ENCODE measurements at places on chromosomes 1 and 21.

DNA sequence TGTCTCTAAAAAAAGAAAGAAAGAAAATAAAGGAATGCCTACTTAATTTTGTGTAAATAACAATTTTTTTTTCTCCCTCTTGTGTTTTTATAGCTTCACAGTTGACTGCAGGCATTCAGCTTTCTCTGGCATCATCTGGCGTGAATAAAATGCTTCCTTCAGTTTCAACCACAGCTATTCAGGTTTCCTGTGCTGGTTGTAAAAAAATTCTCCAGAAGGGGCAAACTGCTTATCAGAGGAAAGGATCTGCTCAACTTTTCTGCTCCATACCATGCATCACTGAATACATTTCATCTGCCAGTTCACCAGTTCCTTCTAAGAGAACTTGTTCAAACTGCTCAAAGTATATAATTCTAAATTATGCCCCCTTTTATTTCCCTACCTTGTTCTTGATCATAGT lies 18.0 kb downstream of the ZMYM1 start:
- DNase-seq = peak; percentile 30

DNA sequence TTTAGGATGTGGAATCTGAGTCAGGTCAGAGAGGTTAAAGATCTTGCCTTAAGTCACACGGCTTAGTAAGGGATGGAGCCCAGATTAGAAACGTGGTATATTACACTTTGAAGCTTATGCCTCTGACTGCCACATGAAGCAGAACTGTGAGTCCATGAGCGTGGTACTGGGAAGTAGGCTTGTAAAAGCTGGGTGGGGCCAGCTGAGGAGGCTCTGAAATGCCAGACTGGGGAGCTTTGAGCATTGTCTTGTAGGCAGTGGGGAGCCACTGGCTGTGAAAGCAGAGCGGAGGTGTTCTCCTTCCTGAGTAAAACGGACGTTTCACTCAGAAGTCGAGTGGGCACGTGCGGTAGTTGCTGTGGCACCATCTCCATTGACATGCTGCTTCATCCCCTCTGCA lies 72.6 kb upstream of the USP24 start:
- DNase-seq = no peak

GRCh38 chr1:110254604-110255391 lies 44.7 kb downstream of the KCNC4 start:
- no peak for DNase-seq

GRCh38 chr1:192764675-192765074 lies 44.2 kb upstream of the RGS2 start:
- DNase-seq = no peak

DNA sequence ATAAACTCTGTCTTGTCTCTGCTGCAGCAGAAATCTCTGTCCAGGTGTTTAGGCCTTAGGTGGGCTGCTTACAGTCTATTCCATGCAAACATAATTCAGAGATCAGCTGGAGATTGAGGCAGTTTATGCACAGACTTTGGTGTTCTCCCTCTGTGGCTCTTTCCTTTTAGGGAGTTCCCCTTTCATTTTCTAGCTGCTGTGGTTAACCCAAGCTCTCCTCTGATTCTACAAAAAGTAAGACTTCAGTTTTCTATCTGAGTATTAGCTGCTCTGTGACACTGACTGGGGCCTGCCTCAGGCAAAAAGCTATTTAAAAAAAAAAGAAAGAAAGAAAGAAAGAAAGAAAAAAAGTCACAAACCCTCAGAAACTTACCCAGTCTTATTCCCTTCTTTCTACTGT lies 211.1 kb downstream of the CAMTA1 start:
- DNase-seq = peak; percentile 40

DNA sequence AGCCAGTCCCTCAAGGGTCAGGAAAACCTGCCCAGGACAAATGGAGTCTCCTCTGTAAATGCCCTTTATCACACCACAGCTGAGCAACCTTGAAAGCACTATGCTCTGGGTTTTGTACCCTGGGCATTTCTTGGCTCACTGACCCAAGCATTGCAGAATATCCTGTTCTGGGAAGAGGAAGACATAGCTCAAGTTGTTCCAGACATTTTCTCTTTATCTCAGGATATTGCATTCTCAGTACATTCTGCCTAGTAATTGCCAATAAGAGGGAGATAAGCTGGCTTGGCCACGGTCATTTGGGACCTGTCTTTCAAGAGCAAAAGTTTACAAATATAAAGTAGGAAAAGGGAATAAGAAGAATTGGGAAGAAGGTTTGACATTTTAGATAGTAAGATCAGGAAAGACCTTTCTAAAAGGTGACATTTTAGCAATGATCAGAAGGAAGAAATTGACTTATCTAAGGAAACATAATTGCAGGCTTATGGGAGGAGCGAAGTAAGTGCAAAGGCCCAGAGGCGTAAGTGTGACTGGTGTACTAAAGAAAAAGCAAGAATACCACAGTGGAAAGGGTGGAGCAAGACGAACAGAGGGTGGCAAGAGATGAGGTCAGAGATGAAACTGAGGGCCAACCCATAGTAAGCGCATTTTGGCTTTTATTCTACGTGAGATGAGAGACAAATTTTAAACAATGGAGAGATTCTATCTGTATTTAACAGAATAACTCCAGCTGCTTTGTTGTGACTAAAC lies 394.0 kb upstream of the CXADR start:
- no peak for DNase-seq

DNA sequence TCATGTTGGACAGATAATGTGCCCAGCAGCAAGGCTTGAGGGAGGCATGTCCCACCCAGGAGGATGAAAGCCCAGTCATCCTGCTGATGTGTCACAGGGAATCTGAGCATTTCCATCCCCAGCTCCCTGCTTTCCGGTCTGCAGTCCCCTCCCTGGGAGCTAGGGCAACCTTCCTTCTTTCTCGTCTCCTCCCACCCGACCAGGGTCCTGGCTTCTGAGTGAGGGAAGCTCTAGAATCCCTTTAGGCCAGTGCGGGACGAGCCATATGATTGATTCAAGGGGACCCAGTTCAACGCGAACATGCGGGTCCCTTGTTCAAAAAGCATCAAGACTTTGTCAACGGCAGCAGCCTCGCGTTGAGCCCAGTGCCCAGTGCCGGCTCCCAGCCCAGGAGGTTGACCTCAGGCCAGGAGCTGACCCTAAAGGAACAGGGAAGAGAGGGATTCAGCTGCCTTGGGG lies 96.7 kb upstream of the TMPRSS2 start:
- DNase-seq = no peak

DNA sequence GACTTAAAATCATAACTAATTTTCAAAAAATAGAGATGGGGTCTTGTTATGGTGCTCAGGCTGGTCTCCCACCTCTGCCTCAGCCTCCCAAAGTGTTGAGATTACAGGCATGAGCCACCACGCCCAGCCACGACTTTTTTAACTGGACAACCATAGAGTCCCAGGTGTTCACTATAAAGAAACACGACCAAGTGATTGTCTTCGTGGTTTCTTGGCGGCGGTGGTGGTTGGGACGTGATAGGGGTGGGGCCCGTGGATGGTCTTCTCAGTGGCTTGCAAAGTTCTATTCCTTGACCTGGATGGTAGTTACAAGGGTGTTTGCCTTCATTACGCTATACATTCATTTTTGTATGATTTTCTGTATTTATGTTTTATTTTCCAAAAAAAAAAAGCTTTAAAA lies 34.6 kb upstream of the COX20 start:
- DNase-seq = no peak

DNA sequence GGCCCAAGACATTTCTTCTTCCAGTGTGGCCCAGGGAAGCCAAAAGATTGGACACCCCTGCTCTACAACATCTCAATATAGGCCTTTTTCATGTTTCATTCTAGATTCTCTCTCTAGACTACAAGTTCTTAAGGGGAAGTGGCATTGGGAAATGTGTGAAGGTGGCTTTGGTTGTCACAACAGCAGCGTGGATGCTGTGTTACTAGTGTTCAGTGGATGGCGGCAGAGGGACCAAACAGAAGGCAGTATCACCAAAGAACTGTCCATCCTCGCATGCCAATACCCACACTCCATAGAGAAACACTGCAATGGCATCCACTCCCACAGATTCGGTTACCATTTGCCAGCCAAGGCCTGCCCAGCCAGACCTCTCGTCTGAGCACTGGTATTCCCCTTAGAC lies 24.3 kb upstream of the IFNAR2 start:
- DNase-seq = no peak

DNA sequence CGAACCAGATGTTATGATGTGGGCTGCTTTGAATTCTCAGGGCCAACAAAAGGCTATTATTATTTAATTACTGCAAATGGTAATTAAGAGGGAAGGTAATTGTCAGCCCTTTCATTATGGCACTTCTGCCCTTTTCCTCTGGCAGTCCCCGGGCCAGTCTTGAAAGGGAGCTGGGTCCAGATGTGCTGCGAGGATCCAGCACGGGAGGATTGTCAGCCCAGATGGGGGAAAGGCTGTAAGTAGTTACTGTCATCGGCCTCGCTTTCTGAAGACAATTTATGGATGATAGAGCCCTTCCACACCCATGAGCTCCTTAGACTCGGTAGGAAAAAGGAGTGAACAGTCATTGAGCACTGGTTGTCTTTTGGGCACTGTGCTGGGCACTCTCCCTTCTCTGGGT lies 8.7 kb upstream of the ZNF362 start:
- no peak for DNase-seq

DNA sequence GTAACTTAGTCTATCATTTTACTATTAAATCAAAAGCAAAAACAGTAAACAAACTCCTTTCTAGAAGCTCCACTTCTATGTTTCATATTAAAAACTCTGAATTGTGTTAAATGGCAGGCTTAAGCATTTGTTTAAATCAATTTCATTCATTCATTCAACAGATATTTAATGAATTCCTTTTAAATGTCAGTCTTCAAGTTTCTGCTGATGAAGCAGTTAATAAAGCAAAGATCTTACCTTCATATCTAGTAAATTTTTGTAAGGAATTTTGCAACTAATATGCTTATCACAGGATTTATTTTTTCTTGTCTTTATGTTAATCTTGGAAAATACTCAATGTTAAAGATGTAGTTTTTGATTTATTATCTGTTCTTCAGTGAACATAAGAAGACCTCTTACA lies 54.1 kb upstream of the RGS18 start:
- DNase-seq = no peak

DNA sequence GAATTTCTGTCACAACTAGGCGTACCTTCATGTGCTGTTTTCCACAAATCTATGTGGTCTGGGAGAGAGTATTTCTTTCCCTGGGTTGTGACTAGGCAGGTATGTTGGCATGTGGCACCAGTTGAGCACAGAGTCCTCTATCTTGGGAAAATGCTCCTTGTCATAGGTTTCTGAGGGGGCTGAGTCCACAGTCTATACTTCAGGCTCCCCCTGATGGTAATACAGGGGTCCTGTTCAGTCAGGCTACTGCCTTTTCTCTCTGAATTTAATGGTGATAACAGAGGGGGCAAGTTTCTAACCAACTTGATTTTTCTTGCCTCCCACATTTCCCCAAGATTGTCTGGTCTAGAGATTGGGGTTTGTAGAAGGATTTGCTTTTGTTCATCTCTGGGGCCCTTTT lies 35.8 kb downstream of the VANGL1 start:
- DNase-seq = no peak

- no peak for DNase-seq
These were observed 121.6 kb downstream of the NTMT2 start for GRCh38 chr1:170267317-170267716.

- DNase-seq = no peak
These were observed 384.0 kb downstream of the LTN1 start for GRCh38 chr21:28608646-28609045.

DNA sequence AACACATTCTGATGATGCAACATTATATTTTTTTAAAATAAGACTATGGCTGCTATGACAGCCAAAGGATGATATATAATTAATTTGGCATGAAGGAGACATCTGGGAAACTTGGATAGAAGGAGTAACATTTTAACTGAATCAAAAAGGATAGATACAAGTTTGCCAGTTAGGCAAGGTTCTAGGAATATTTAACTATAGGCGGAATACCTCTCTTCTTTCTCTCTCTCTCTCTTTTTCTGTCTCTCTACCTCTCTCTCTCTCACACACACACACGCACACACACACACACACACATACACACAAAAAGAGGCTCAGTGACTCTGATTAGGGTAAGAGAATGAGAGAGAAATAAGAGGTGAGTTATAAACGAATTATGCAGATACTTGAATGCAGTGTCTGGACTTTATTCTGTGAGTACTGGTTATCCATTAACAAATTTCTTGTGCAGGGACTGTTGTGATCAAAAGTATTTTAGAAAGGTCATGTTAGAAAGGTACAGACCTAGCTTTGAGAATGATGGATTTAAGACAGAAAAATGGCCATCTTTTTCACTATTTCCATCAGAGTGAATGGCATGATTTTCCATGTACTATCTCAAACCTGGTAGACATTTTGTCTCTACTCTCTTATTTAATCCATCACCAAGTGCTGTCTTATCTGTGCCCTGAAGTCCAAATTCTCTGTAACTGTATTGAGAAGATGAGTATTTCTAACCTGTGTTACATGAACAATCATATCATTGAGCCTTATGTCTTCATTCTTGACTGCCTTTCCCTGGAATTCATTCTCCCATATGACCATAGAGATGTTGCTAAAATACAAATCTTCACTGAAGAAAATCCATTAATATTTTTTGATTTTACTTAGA lies 1106.9 kb upstream of the ADGRL4 start:
- no peak for DNase-seq

GRCh38 chr1:213669964-213670691 lies 317.6 kb upstream of the PROX1 start:
- DNase-seq = no peak

DNA sequence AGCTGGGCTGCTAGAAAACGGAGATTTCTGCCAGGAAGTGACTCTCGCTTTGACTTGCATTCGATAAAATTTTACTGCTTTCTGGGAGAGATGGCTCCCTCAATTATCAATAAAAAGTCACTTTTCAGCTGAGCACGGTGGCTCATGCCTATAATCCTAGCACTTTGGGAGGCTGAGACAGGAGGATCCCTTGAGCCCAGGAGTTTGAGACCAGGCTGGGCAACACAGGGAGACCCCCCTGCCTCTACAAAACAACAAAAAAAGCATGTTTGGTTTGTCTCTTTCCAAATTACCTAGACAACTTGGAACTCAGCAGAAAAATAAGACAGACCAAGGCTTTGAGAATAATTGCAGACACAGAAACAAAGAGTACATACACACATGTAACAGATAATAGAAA lies 12.9 kb upstream of the ENSA start:
- no peak for DNase-seq

GRCh38 chr1:100395913-100396312 lies 43.6 kb downstream of the CDC14A start:
- DNase-seq = no peak

DNA sequence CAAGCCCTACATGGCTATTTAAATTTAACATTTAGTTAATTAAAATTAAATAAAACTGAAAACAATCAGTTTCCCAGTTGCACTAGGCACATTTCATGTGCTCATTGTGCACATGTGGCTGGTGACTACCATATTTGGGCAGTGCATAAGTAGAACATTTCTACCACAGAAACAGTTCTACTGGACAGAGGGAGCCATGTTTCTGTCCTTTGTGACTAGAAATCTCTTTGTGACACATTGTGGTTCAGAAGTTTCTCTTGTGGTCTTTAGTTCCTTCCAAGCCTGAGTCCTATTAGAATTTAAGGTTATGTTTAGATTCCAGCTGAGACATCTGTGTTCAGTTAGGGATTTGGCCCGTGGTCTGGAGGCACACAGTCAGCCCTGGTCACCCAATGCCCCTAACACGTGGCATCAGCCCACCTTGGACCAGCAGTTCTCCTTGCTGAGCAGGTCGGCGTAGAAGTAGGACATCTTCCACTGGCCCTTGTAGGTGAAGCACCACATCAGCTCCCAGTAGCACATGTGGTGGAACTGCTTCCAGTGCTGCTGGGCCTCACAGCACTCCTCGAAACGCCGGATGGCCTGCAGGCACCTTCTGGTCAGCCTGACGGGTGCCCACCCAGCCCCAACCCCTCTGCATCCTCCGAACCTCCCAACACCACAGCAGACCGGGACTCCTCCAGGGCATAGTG lies 29.1 kb downstream of the TTC39A start:
- no peak for DNase-seq

Measured in activated CD4-positive, alpha-beta T cell treated with anti-CD3 and anti-CD28 coated beads, Interleukin-2, Interleukin-6, amounts not matched to agents 100 ng/mL and 50 ng/mL, durations not matched to agents 16 hours and 8 hours (primary cell).